NCI-H2227 treated with DMSO at 0.1 percent for 48 hours (cell line): ENCODE measurements at places on chromosomes 11 and 22.

- DNase-seq: no peak
Observed at GRCh38 chr22:33361581-33361980, 303.4 kb upstream of the SYN3 start.

GRCh38 chr11:87265979-87266378, 228.2 kb downstream of the TMEM135 start:
- DNase-seq: no peak

DNA sequence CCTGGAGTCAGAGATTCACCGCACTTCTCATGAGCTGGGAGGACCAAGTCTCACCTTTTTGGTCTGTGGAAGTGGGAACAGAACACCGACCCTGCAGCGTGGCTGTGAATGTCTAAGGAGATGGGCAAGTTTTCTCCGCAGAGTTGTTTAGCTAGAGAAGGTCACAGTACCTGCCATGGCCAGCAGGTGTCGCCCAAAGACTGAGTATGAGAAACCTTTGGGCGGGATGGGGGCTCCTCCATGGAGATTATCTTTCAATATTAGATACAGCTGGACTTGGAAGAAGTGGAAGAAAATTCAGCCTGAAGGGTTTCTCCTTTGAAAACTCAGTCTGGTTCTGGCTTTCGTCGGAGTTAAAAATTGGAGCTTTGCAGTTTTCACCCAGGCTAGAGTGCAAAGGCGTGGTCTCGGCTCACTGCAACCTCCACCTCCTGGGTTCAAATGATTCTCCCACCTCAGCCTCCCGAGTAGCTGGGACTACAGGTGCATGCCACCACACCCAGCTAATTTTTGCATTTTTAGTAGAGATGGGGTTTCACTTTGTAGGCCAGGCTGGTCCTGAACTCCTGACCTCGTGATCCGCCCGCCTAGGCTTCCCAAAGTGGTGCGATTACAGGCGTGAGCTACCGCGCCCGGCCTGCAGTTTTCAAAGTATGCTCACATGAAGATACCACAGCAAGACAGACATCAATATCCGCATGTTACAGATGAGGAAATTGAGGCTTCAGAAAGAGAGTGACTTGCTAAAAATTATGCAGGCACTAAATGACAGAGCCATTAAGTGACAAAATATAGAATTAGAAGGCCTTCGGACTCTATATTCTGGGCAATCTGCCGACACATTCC, 10.7 kb upstream of the DSCAML1 start:
- peak; percentile 58 for DNase-seq

GRCh38 chr11:17753641-17754040, 19.1 kb downstream of the KCNC1 start:
- no peak for DNase-seq

GRCh38 chr22:23280356-23281052, 100.2 kb downstream of the BCR start:
- no peak for DNase-seq

- no peak for DNase-seq
Observed at GRCh38 chr22:32728291-32728690, 73.2 kb upstream of the TIMP3 start.

- DNase-seq: no peak
Observed at GRCh38 chr11:6438979-6439571, 1.7 kb downstream of the HPX start.

DNA sequence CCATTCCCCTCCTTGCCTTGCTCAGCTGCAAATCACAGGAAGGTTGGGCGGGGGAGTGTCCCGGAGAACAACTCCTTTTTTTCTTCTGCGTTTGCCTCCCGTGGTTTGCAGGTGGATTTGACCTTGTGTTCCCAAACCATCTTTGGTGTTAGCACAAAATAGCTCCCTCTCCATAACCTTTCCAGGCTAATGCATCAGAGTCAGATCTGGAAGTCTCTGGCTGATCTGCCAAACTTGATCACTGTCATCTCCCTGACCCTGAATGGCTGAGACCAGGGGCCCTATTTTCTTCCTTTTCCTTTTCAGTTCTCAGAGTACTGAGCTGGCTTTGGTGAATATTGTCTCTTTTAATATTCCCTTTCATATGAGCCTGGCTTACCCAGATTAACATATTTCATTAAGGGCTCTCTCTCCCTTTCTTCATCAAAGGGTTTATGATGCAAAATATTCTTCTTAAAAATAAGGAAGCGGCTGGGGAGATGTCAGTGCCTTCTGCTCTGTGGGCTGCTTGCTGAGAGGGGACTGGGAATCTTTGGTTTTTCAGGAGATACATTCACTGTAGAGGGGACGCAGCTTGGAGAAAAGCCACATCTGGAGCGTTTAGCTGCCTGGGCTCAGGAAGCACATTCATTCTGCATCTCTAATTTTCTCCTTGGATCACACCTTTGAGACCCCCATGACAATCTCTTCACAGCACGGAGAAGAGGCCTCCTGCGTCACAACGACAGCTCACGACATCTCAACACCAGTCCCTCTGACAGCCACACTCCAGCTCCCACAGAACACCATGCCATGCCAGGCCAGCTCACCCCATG, 148.3 kb downstream of the CEP164 start:
- DNase-seq: no peak

DNA sequence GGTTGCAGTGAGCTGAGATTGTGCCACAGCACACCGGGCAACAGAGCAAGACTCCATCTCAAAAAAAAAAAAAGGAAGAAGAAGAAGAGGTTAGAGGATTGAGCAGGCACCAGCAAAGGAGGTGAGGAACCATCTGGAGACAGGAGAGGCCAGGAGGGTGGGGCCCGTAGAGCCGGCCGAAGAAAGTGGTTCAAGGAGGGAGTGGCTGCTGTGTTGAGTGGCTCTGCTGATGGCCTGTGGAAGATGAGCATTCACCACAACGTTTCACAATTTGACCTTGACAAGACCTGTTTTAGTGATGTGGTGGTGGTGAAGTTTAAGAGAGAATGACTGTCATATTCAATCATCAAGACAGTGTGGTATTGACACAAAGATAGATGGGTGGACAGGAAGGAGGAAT, 6.8 kb upstream of the CTSD start:
- DNase-seq: no peak

DNA sequence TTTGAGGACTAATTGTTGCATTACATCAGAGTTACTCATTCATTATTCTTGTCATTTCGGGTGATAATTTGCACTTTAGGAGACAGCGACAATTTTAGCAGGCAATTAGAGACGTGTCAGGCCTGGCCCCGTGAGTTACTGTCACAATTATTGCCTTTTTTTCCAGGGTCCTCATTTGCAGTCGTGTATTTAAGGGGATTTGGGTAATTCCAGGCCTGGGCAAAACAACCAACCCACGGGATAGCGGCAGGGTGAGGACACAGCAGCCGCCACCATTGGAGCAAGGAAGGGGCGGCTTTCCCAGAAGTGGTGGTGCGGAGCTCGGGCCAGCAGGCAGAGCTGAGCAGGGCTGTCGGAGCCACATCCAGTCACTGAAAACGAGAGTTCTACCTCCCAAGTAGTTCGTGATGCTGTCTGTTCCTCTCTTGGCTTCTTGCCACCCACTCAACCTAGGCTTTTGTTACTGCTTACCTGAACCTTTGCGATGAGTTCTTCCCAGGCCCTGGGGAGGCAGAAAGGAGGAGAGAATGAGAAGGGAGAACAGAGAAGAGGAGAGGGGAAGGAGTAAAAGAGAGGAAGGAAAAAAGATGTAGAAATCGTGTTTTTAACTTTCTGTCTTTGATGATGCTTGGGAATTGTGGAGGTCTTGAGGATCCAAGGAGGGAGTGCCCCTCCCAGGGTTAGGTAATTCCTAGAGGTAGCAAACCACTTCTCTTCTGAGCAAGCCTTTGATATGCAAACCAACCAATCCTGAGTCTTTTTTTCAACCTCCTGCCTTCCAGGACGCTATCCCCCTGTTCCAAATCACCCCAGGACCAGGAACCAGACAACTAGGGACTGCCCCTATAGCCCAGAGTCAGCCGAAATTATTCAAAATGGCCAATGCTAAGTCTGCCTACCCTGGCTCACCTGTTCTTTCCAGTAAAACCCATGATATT, 236.1 kb downstream of the MIAT start:
- DNase-seq: peak; percentile 72
